ENCODE measurements at places on chromosomes 11 and 22.

DNA sequence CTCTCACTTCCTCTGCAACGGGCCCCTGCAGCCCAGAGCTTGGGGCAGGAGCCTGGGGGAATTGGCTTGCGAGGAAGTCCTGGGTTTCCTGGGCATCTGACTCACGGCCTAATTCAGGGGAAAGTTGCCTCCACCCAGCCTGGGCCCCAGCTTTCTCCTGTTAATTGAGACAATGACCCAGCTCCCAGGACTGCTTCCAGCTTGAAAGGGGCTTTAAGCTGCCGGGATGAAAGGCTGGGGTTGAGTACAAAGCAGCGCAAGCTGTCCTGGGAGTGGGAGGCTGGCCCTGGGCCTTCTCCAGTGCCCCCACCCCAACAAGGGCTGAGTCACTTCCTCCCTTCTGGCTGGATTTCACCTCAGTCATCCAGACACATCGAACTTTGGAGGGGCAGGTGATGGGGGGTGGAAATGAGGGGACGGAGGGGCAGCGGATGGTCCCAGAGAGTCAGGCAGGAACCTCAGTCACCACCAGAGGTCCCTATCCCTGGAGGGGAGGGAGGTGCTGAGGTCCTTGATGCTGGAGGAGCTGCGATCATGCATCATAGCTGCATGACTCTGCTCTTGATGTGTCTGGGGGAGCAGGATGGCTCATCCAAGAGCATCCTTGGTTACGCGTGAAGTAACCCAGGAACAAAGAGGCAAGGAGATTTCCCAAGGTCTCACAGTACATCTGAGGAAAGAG is 30.1 kb upstream of the OAF start:
- DNase-seq = no peak

DNA sequence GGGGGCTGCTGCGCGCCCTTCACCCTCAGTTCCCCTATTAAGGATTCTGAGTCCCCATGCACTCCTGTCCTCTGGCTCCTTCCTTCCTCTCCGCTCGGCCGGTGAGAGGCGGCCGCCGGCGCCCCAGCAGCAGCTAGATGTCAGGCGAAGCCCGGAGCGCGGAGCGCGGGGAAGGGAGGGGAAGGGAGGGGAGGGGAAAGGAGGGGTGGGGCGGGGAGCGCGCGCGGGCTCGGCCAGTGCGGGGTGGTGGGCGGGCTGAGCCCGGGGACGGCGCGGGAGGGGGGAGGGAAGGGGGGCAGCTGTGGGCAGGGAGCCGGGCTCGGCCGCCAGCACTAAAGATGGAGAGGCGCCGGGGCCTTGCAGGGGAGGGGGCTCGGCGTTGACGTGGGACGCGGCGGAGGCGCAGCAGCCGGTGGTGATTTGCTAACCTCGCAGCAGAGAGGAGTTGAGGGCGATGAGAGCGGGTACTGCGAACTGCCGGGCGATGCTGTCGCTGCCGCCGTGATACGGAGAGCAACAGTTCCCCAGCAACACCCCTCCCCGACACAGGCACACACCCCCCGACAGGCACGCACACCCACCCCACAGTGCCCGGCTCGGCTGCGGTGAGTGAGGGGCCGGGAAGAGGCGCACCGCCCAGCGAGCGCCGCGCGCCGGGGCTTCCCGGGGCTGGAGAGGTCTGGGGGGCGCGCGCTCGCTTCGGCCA is at the start of gene ZBTB16:
Gene ZBTB16 (plus strand): TSS at position 434 of the 706 bp plus-strand sequence. CDS start 3,590 bp downstream, outside the sequence.
- no peak for DNase-seq

DNA sequence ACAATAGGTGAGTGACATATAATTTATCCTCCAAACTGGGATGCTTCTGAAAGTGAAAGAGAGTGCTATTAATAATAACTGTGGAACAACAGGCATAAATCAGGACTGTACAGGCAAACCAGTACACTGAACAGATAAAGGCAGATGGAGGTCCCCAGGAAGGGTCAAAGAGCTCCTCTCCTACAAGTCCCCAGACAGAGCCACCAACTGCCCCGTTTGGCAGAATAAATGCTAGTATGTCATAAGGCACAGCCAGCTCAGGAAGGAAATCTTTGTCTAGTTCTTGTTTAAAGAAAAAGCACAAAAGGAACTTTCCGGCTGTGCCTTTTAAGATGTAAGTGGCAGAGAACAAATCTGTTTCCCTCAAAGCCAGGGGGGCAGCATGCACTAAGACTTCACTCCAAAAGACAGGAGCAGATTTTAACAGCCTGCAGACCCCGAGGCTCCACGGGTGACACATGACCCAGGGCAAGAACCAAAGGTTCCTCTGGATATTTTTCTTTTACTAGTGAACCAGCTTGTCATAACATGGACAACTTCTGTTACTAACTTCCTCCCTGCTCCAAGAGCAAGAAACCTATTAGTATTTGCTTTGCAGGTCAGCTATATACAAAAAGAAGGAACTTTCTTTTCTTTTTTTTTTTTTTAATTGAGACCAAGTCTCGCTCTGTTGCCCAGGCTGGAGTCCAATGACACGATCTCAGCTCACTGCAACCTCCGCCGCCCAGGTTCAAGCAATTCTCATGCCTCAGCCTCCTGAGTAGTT is 50.2 kb downstream of the MYH9 start:
- DNase-seq = no peak

- peak; percentile 39 for DNase-seq
These were observed 79.4 kb upstream of the NAV2 start for GRCh38 chr11:19633276-19633675.

- DNase-seq = no peak
These were observed 346.0 kb upstream of the C11orf87 start for GRCh38 chr11:109075976-109076375.

GRCh38 chr22:43616645-43617044 is 195.5 kb downstream of the EFCAB6 start:
- DNase-seq = no peak

DNA sequence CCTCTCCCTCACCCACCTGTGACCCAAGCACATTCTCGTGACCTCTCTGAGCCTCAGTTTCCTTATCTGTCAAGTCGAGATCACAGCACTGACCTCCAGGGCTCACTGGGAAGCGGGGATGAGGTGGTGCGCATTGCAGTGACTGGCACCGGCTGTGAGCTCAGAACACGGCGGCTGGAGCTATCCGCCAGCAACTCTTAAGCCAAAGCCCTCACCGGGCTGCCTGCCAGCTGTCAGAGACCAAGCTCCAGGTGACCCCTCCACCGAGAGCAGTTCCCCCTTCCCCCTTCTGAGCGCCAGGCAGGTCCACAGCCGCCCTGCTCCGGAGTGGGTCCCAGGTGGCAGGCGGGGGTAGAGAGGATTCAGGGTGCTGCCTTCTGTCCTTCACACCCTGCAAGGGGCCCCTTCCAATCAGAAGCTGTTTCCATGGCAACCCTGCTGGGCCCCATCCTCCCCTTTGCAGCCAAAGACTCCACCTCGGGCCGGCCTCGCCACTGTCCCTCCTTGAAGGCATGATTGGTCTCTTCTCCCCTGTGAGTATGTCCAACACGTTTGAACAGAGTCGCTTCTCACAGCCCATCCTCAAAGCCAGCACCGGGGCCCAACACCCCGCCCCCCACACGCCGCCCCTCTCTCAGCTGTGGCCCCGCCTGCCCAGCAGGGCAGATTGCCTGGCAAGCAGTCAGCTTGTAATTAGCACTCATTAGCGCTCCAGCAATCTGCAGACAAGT is 98.7 kb downstream of the WNT7B start:
- DNase-seq = no peak

- DNase-seq = no peak
These were observed 108.6 kb downstream of the TRIM29 start for GRCh38 chr11:120029321-120029720.

- DNase-seq = peak; percentile 37
These were observed 7.2 kb downstream of the ARSA start for GRCh38 chr22:50620593-50621355.

DNA sequence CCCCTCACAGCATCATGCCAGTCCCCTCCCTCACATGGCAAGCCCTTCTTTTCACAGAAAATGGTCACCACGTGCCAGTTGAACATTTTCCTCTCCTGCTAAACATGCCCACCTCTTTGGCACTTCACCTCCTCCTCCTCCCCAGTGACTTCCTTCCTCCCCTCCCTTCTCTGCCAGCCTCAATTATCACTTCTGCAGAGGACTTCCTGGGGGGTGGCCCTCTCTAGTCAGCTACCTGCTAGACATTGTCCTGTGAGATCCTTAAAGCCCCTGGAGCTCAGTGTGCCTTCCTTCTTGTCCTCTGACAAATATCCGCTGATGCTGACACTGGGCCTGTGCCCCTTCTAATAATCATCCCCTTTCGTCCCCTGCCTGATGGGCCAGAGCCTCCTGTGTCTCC is 43.2 kb upstream of the E2F8 start:
- DNase-seq = no peak

DNA sequence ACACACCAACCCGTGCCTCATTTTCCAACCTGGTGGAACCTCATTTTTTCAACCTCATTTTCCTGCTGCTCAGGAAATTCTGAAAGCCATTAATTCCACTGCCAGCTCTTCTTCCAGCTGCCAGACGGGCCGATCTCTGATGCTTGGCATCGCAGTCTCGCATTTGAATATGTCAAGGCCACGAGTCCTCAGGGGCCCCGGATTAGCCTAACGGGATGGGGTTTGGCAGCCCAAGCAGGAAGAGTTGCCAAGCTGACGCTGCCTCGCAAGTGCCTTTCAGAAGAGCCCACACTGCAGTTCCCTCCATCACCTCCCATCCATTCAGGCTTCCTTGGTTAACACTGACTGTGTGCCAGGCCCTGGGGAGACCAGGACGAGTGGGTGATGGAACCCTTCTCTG is 8.7 kb downstream of the RASD2 start:
- DNase-seq = peak; percentile 71

- DNase-seq = no peak
These were observed 8.7 kb upstream of the NPTXR start for GRCh38 chr22:38852522-38852921.

DNA sequence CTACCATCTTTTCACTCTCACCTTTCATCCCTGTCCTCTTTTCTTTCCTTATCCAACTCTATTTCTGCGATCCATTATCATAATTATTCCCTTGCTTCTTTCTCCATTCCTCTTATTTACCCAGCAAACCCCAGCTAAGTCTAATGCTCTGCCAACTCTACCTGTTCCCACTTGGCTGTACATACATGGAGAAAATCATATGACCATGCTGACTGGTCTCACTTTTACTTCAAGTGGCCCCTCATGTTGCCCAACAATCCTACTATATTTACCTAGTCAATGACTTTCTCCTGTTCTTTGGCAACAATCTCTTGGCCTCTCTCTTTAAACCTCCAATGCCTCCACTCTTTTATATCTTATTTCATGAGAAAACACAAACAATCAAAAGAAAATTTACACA is 94.1 kb downstream of the USP35 start:
- DNase-seq = no peak

GRCh38 chr11:72998676-72999075 is 143.4 kb downstream of the FCHSD2 start:
- no peak for DNase-seq

GRCh38 chr11:14852571-14853177 is 39.4 kb downstream of the CYP2R1 start:
- no peak for DNase-seq

- DNase-seq = no peak
These were observed 35.5 kb downstream of the FDX1 start for GRCh38 chr11:110465231-110465630.

DNA sequence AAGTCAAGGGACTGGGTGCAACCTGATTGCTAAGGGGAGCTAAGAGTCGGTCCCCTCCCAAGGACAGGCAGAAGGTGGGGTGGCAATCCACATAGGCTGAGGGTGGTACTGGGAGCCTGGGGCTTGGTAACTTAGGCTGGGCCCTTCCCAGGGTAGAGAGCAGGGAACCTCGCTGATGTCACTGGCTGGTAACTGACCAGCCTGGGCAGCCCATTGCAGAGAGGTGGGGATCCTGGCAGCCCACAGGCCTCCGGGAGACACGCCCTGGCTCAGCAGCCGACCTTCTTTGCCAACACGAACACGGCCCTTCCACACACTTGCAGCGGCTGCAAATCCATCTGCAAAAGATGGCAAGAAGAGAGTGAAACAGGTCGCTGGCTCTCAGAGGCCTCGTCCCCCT is 25.4 kb downstream of the A4GALT start:
- peak; percentile 85 for DNase-seq

DNA sequence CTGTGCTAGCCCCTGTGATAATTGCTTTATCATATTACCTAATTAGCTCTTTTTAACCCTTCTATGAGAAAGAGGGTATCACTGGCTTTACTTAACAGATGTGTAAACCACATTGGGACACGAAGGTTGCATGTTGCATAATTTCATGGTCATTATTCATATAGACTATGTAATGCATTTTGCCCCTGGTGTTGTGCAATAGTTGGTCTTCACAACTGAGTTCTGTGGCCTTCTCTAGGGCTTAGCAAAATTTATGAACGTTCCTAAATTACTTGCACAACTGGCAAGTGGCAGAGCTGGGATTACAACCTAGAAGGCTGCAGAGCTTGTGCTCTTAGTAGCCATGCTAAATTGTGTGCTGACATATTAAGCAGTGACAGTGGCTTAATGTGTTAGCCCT is 34.6 kb upstream of the PDGFD start:
- DNase-seq = no peak
